ENCODE measurements at places on chromosomes 11 and 22.

- peak; percentile 68 for DNase-seq
These were observed 482 bp downstream of the DDX17 start for GRCh38 chr22:38505541-38506117.

DNA sequence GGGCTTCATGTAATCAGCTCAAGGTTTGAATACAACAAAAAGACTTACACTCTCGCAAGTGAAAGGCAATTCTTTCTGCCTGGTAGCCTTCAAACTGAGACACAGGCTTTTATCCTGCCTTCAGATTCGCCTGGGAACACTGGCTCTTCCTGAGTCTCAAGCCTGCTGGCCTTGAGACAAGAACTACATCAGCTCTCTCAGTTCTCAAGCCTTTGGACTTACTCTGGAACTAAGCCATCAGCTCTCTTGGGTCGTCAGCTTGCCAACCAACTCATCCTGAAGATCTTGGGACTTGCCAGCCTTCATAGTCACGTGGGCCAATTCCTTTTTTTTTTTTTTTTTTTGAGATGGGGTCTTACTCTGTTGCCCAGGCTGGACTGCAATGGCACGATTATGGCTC, 35.7 kb upstream of the LRRC10B start:
- DNase-seq: no peak

DNA sequence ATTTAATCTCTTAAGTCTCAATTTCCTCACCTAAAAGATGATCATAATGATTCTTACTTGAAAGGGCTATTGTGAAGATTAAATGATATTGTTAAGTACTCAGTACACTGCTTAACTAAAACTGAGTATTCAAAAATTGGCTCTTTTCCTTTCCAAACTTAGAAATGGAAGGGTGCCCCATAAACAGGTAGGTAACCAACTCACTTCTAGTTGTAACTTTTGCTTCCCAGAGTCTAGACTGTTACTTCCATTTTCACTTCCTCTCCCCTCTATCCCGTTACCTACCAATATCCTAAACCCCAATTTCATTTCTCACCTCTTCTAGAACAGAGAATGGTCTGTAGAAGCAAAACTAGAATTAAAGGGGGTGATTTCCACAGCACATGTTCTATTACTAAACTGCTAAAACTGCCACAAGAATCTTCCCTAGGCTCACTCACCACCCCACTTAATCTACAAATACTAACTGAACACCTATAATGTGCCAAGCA, 50.0 kb downstream of the RRAS2 start:
- no peak for DNase-seq

DNA sequence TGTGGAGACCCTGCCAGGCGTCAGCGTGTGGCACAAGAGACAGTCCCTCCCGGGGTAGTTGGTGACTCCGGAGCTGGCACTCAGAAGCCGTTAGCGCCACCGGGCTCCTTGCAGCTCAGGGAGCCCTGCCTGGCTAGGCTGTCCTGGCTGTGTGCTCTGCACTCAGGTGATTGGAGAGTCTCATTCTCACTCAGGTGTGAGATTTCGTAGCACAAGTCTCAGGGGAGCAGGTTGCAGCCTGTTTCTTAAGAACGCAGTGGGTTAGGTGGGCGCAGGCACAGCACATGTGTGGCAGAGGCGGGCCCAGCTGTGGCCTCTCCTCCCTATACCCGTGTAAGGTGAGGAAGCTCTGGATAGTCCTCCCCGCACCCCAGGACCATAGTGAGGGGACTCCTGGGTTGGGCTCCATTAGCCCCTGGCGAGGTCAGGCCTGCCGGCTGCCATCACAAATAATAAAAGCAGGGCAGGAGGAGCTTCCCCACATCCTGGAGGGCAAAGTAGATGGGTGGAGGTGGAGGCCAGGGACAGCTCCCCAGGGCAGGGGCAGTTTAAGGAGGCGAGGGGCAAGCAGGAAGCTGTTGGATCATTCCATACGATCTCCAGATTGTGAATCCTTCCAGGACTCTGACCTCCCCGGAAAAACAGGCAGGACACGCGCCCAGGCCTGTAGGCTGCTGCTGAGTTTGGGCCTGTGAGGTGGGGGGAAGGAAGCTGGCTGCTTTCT, 39.4 kb downstream of the SBF1 start:
- DNase-seq: no peak

DNA sequence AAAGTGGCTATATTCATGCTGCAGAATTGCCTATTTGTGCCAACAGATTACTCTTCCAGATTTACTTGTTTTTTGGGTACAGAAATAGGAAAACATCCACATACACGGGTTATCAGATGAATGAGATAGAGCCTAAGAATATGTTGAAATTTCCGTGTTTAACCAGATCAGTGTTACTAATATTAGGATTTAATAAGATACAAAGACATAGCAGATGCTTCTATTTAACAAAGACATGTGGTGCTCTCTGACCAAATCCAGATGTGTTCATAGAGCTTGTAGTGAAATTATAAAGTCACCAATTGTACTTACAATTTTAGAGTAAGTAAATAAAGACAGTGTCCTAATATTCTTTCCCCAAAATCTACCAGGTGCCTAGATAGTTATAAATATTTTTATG, 208.0 kb downstream of the CASP12 start:
- no peak for DNase-seq

GRCh38 chr11:12581416-12581815, 92.8 kb upstream of the TEAD1 start:
- no peak for DNase-seq

GRCh38 chr11:44959064-44959463, 8.4 kb upstream of the TP53I11 start:
- DNase-seq: no peak
